ENCODE measurements at places on chromosomes 5 and 9. TPM values are rescaled to one million over a fixed set of nuclear protein-coding genes. Genes with fewer than 3 reads are reported as not detected.

SPATA31D4 gene
- total RNA-seq = not detected

BARHL1 gene
- not detected for total RNA-seq

FRMD3 gene
- 1.0 TPM for total RNA-seq

FOXD4L3 gene
- total RNA-seq = not detected

TXNDC8 gene
- not detected for total RNA-seq

FGF18 gene
- 0.35 TPM for total RNA-seq

ACTL7B gene
- not detected for total RNA-seq

TNC gene
- total RNA-seq = 215 TPM

MED10 gene
- total RNA-seq = 12.9 TPM

PHYHD1 gene
- total RNA-seq = 71.2 TPM

BRINP1 gene
- 1.5 TPM for total RNA-seq

PPP1R2B gene
- 0.17 TPM for total RNA-seq

CSF1R gene
- not detected for total RNA-seq

RORB gene
- total RNA-seq = not detected

RUSC2 gene
- total RNA-seq = 42.4 TPM

UBAP2 gene
- total RNA-seq = 30.9 TPM

RPL35 gene
- 609 TPM for total RNA-seq

SPATA31D1 gene
- total RNA-seq = not detected

CCNJL gene
- total RNA-seq = 4.2 TPM

GFI1B gene
- total RNA-seq = not detected

RAB3C gene
- total RNA-seq = not detected

DELE1 gene
- 32.8 TPM for total RNA-seq

ZNF462 gene
- total RNA-seq = 36.1 TPM

MYMK gene
- not detected for total RNA-seq

PCDHB9 gene
- 0.17 TPM for total RNA-seq

PCDH12 gene
- total RNA-seq = 0.35 TPM

CDX1 gene
- not detected for total RNA-seq

SH3PXD2B gene
- total RNA-seq = 8.3 TPM

CDH9 gene
- not detected for total RNA-seq

PRRT1B gene
- total RNA-seq = 0.20 TPM

THBS4 gene
- 0.87 TPM for total RNA-seq

TMC1 gene
- 0.15 TPM for total RNA-seq

SCGB3A2 gene
- not detected for total RNA-seq

ARSI gene
- total RNA-seq = 7.3 TPM

PHF24 gene
- total RNA-seq = not detected

RMI1 gene
- 5.2 TPM for total RNA-seq

PCSK1 gene
- total RNA-seq = not detected

SHROOM1 gene
- 3.3 TPM for total RNA-seq

MAMDC4 gene
- 6.8 TPM for total RNA-seq

TMEM252 gene
- 0.20 TPM for total RNA-seq

NKD2 gene
- total RNA-seq = 0.10 TPM

LMX1B gene
- total RNA-seq = not detected

IER5L gene
- total RNA-seq = 17.4 TPM

INPP5E gene
- 4.3 TPM for total RNA-seq

BDP1 gene
- total RNA-seq = 33.6 TPM

OR1J2 gene
- not detected for total RNA-seq

FAM219A gene
- 17.2 TPM for total RNA-seq

TMEM232 gene
- 2.3 TPM for total RNA-seq

SLC12A2 gene
- 41.3 TPM for total RNA-seq

MELK gene
- total RNA-seq = 6.3 TPM

TMEM215 gene
- total RNA-seq = not detected

C9orf50 gene
- total RNA-seq = not detected

KCNN2 gene
- total RNA-seq = not detected

PITX1 gene
- 0.55 TPM for total RNA-seq

AUH gene
- 43.2 TPM for total RNA-seq

DIPK1B gene
- 4.0 TPM for total RNA-seq

Measured in renal cortical epithelial cell (primary cell).